ENCODE measurements at places on chromosomes 13 and 19.

GRCh38 chr13:92838786-92839185, 387.8 kb upstream of the GPC6 start:
- DNase-seq = no peak

GRCh38 chr13:24110011-24110410, 50.5 kb upstream of the SPATA13 start:
- DNase-seq = no peak

GRCh38 chr19:14004619-14005348, 1.3 kb downstream of the RFX1 start:
- peak; percentile 77 for DNase-seq

DNA sequence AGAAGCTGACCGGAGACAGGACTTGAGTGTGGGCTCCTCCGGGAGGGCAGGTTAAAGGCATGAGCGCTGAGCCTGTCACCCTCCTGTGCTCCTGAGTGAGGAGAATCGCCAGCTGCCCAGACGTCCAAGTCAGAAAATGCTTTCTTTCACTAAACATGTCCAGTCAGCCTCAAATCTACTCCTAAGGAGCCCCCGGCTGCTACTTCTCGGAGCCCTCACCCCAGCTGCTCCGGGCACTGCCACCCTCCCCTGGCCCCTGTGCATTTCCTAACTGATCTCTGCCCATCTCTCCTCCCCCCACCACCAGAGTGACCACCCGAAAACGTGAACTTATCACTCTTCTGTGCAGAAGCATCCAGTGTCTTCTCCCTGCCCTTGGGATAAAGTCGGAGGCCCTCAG, 277.5 kb upstream of the SOX1 start:
- no peak for DNase-seq

DNA sequence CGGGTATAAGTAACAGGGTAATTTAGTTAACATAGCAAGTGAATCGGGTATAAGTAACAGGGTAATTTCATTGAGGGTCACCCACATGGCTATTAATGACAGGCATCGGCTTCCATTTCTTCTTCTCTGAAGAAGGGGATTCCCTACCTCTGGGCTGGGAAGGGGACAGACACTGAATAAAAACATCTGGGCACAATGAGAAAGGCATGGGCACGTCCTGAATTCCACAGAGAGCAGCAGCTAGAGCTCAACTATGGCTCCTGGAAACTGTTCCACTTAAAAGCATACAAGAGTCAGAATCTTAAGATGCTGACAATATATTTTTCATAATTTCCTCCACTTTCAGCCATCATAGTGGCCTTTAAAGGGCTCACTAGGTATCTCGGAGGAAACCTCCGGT, 51.8 kb downstream of the CRYL1 start:
- no peak for DNase-seq

DNA sequence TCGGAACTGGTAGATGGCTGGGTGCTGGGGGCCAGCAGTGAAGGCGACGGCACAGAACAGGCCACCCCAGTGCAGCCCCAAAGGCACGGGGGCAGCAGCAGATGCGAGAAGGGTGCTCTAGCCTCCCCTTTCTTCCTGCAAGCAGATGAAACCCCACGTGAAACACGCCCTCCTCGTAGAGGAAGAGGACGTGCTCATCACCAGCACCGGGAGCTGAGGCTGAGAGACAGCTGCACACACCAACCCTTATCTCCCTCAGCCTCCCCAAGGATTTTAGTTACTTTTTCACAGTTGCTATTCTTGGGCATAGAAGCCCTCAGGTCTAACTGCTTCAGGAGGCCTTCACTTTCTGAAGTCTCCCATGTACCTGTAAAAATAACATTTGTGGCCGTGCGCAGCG, 11.9 kb downstream of the ZNF787 start:
- peak; percentile 62 for DNase-seq

GRCh38 chr13:100532836-100533435, 55.7 kb downstream of the GGACT start:
- DNase-seq = no peak

DNA sequence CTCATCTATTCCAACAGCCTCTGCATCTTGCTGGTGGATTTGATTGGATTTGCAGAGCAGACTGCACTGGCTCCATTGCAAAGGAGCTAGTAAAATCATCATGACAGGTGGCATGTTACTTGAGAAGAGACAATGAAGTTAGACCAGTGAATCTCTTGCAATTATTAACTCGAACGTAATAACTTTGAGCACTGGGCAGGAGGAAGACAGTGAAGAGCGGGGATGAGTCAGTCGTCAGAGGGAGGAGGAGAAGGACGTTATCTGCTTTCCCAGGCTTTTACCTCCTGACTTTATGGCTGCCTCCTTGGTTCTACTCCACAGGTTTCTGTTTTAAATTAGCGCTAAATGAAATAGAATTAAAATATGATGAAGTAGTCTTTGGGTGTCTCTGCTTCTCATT, 257.8 kb upstream of the IPO5 start:
- no peak for DNase-seq

GRCh38 chr19:771332-771785, 20.4 kb downstream of the MISP start:
- peak; percentile 87 for DNase-seq

- DNase-seq = no peak
Measured at GRCh38 chr13:98252931-98253470, 75.9 kb upstream of the RNF113B start.

- DNase-seq = no peak
Measured at GRCh38 chr19:16366056-16366432, 41.4 kb downstream of the KLF2 start.

- DNase-seq = no peak
Measured at GRCh38 chr19:33715462-33715861, 81.2 kb upstream of the KCTD15 start.

DNA sequence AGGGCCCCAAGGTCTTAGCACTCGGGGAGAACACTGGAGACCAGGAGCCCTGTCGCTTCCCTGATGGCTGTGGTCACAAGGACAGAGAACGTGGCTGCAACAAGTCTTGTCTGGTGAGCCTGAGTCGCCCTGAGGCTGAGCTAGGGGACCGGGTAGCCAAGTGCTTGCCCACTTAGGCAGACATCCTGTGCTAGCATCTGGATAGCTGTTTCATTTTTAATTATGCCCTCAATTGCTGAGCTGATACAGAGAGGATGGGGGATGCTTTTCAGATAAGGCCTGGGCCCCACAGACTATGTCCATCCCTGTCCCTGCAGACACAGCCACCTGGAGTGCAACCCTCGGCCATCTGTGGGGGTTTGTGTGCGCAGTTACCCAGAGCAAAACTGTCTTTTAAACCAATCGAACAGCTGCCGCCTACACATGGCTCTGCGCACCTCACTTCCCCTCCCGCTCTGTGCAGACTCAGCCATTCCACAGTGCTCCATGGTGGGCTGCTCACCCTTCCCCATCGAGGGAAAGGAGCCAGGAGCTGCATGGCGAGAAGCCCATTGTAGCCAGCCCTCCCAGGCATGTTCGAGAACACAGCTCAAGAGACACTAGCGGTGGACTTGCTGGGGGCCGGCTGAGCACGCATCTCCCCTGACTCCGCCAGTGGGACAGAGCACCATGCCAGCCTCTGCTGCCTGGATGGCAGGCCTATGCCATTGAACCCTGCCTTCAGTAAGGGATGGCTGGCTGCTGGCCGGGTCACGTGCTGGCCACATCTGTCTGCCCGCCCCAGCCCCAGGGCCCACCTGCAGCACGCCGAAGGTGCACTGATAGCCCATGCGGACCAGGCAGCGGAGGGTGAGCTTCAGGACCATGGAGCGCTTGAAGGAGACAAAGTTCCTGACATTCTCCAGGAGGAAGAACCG, 19.4 kb upstream of the EIF3G start:
- DNase-seq = no peak

DNA sequence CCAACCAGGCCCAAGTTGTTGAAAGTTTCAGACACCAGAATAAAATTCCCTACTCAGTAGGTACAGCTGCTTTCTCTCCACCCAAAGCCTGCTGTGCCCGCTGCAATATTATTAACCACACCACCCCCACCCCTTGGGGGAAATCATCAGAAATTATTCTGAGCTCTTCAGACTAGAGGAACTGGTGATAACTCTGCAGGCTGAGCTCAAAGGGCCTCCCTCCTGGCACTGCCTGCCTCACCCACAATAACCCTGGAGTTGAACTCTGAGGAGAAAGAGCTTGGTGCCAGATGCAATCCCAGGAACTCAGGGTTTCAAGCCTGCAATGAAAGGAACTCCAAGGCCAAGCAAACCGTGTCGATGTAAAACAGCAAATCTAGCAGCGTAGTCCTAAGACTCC, 381.7 kb upstream of the ZNF507 start:
- DNase-seq = no peak

DNA sequence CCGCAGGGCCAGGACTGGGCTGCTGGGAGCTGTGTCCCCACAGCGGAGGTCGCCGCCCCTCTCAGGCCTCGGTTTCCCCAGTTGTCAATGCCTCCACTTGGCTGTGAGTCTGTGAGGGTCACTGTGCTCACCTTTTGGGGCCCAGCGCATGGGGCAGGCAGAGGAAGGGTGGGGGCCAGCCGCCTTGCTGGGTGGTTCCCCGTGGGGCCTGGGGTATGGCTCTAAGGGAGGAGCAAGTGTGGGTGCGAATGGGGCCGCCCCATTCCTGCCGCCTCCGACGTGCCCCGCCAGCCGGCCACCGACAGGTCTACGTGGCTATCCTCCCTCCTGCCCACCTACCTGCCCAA, 800 bp upstream of the FGF22 start:
- no peak for DNase-seq

- DNase-seq = no peak
Measured at GRCh38 chr13:98315466-98315865, 138.4 kb upstream of the RNF113B start.

DNA sequence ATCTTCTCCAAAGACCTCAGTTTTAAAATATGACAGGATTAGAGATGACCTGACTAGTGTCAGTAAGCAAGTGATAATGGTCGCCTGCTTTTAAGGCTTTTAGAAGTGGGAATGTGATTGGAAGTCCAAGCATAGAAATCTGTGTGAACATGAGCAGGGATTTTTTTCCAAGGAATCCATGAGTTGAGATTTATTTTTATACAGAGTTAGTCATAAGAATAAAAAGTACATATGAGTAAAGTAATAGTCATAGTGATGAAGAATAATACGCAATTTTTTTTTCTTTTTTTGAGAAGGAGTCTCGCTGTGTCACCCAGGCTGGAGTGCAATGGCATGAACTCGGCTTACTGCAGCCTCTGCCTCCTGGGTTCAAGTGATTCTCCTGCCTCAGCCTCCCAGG, 1.6 kb downstream of the ZNF546 start:
- DNase-seq = no peak

- peak; percentile 59 for DNase-seq
Measured at GRCh38 chr13:108962654-108963053, 333.2 kb downstream of the MYO16 start.

DNA sequence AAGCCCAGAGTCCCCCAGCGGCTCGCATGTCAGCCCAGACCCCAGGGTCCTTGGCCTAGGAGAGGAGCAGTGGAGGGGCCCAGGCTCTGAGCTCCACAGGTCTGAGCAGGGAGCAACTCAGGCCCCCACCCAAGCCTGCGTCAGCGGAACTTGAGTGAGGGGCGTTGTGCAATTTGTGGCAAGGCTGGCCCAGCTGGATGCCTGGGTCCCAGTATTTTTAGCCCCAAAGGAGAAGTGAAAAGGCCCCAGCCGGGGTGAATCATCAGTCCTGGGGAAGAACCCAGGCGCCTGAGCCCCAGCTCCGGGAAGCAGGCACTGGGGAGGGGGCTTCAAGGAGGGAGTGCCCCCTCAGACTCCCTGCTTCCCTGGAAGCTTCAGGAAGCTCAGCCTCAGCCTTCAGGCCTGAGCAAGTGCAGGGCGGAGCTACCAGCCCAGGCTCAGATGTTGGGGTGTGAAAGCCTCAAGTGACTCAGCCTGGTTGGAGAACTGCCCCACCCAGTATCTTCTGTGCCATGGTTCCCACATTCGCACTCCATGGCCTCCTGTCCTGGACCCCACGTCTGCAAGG, 7.2 kb downstream of the MED29 start:
- peak; percentile 91 for DNase-seq

DNA sequence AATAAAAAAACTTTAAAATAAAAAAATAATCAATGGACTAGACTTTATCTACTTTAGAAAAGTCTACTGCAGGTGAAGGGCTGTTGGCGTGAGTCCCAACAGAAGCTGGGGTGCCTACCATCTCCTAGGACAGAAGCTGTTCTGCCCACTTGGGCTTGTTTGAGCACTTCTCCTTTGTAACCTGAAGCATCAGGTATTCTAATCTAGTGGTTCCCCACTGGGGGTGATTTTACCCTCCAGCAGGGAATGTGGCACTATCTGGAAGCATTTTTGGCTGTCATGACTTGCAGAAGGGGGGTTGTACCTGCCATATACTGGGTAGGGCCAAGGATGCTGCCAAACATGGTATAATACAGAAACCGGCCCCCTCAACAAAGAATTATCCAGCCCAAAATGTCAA, 16.2 kb upstream of the DOCK9 start:
- DNase-seq = no peak

GRCh38 chr19:56577719-56578602, 10.7 kb downstream of the ZNF470 start:
- no peak for DNase-seq

GRCh38 chr13:87859261-87859660, 188.1 kb downstream of the SLITRK5 start:
- no peak for DNase-seq

DNA sequence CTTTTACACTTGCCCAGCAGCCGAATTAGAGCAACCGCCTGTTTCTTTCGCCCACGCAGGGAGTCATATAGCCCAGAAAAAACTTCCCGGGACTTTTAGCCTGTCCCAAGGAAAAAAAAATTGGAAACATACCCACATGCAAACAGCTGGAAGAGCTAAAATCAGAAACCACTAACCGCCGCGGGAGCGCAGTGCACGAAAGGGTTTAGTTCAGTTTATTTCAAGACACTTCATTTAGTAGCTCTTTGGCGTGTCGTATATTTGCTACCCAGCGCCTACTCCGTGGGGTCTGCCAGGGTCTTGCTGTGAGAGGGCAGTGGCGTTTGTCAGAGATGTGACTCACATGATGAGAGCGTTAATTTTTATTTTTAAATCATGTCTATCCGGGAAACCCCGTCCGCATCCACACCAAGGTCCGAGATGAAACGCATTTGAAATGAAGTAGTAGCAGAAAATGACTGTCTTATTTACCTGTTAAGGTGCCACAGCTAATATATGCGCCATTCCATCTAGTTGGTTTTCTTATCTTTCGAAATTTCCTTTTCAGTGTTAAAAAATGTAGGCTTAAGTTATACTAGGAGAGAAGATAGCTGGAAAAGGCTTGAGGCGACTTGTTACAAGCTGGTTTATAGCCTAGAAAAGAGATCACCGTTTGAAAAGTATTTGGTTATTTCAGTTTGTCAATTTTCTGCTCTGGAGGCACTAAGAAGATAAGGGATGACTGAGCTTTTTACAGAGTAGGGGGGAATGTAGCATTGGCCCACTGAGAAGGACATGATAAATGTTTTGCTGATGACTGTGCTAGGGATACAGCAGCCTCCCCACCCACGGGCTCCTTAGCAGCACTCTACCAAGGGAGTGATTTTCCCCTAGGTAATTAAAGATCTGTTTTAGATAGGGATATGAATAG, 1.7 kb downstream of the KLF5 start:
- peak; percentile 25 for DNase-seq

GRCh38 chr19:1863328-1863637, at the start of gene KLF16:
KLF16 (minus strand) TSS chr19:1863579; CDS start chr19:1863497, 82 bp downstream.
- DNase-seq = no peak

- DNase-seq = peak; percentile 76
Measured at GRCh38 chr19:18021121-18021755, 13.3 kb downstream of the ARRDC2 start.

Data from hematopoietic multipotent progenitor cell treated with erythropoietin and hydrocortisone succinate and interleukin-3 and kit ligand, for 6 days (in vitro differentiated cells).